ENCODE measurements at places on chromosomes 5 and 9.

GRCh38 chr5:4205398-4205797, 609.8 kb downstream of the IRX1 start:
- no peak for DNase-seq

DNA sequence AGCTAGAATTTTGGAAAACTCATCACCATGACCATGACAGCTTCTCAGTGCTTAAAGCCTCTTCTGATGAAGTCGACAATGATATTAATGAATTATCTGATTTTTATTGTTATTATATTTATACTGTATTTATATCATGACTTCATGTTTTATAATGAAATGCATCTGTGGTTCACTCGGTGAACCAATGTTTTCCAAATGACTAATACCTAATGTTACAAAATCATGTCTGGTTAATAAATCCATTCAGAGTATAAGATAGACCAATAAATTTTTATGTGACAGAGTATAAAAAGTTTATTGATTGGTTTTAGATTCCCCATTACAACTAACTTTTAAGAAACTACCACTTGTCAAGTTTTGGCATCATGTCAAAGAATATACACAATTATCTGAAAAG, 416.5 kb downstream of the MLLT3 start:
- DNase-seq: no peak

GRCh38 chr9:92547356-92547755, 11.6 kb upstream of the ECM2 start:
- DNase-seq: no peak

- no peak for DNase-seq
Observed at GRCh38 chr5:173671121-173671949, 54.9 kb upstream of the BOD1 start.

DNA sequence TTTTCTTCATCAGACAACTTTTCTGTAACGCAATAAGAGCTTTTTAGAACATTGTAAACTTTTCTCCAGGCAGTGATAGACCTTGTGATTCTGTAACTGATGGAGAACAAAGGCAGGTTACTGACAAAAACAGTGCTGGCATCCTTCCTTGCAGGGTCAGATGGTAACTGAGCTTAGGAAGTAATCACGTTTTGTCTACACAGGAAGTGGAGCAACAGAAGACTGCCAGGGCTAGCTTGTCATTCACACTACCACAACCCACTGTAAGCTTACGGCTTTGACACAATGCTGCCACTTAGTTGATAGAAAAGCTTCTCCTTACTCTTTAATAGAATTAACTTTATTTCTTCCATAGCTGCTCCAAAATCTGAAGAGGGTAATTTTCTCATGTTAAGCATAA, 46.8 kb downstream of the FBN2 start:
- DNase-seq: no peak

- DNase-seq: no peak
Observed at GRCh38 chr5:127562252-127562651, 44.8 kb downstream of the PRRC1 start.
